Hepatocyte (in vitro differentiated cells): ENCODE measurements at places on chromosomes 6 and 20. TPM values are rescaled to one million over a fixed set of nuclear protein-coding genes. Genes with fewer than 3 reads are reported as not detected.

PDE10A gene
- 5.4 and 7.2 TPM in 2 replicates for total RNA-seq

DNA sequence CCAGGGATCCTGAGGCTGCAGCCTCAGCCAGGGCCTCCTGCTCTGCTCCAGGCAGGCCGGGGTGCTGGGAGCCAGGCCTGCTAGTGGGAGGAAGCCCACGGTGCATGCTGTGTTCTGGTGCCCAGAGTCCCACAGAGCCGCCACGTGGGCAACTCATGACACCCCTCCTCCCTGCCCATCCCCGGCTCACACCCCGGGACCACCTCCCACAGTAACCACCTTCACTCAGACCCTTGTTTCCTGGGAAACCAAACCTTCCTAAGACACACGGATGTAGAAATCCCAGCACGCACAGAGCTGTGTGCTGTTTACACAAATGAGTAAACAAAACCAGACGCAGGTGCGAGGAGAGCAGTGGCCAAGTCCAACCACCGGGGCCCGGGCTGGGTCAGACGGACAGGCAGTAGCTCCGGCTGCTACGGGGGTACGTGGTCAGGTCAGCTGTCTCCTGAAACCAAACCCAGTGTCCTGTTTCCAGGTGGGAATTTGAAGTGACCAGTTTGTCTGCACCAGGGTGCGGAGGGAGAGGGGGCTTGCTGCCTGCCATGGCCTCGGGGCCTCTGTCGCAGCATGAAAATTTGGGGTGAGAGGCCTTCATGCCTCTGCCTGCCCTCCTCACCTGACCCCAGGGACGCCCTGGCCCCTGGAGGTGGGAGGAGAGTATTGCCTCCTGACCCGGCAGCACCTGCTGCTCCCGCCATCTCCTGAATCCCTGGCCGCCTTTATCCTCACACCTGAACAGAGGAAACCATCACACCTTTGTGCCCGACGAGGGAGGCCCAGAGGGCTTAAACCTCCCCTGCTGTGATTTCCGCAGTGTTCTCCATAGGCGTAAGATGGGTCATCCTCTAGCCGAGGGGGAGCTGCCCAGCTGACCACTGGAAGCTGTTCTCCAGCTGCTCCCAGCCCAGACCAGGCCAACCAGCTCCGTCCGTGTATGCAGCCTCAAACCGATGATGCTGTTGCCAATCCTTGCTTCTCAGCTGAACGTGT is 52.0 kb upstream of the SMOC2 start:
- DNase-seq: peak; percentile 48
- H3K27me3 ChIP-seq: no peaks in the 10 kb centered on the region
- no peak overlapping the region for H3K4me3 ChIP-seq
- no peak overlapping the region for H3K27ac ChIP-seq
- H3K36me3 ChIP-seq: no peaks in the 10 kb centered on the region

- DNase-seq: no peak
- no peak overlapping the region for H3K4me3 ChIP-seq
- peak overlapping the region; percentile 41 for H3K27ac ChIP-seq
- H3K36me3 ChIP-seq: no peaks in the 10 kb centered on the region
- H3K4me1 ChIP-seq: peaks cover 25% of the 10 kb centered on the region
Observed at GRCh38 chr6:53322188-53323029, 26.3 kb downstream of the ELOVL5 start.

ULBP1 gene
- 0.27 and 0.28 TPM in 2 replicates for total RNA-seq

- peaks cover 28% of the 10 kb centered on the region for H3K4me1 ChIP-seq
- no peaks in the 10 kb centered on the region for H3K36me3 ChIP-seq
- H3K27ac ChIP-seq: peak overlapping the region; percentile 63
- no peaks in the 10 kb centered on the region for H3K27me3 ChIP-seq
- H3K4me3 ChIP-seq: no peak overlapping the region
Observed at GRCh38 chr20:38157635-38158495, 7.2 kb downstream of the TGM2 start.

- H3K36me3 ChIP-seq: no peaks in the 10 kb centered on the region
- no peak for DNase-seq
- H3K27ac ChIP-seq: no peak overlapping the region
- no peaks in the 10 kb centered on the region for H3K4me1 ChIP-seq
- no peaks in the 10 kb centered on the region for H3K27me3 ChIP-seq
Observed at GRCh38 chr6:128098000-128098581, 197.2 kb upstream of the THEMIS start.
